ENCODE measurements at places on chromosomes 12 and 14.

DNA sequence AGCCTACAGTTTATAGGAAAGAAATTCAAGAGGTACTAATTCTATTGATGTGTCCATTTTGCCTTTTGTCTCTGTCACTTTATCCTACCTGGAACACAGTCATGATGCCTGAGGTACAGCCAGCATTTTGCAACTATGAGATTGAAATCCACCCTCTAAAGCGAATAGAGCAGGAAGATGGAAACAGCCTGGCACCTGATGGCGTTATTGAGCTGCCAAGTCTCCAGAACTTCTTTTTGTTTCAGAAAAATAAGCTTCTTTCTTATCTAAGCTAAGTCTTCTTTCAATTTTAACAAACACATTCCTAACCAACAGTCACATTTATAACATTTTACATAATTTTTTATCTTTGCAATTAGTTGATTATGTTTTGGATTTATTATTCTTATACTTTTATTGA lies 182.1 kb downstream of the PAWR start:
- DNase-seq, result no peak

- no peak for DNase-seq
Observed at GRCh38 chr14:78611796-78612571, 441.8 kb downstream of the NRXN3 start.

- DNase-seq, result no peak
Observed at GRCh38 chr12:105783983-105784947, 354.5 kb downstream of the NUAK1 start.

GRCh38 chr14:90382491-90383125 lies 14.2 kb upstream of the CALM1 start:
- DNase-seq, result peak; percentile 84

GRCh38 chr12:122059203-122059960 lies 19.2 kb upstream of the MLXIP start:
- DNase-seq, result no peak

DNA sequence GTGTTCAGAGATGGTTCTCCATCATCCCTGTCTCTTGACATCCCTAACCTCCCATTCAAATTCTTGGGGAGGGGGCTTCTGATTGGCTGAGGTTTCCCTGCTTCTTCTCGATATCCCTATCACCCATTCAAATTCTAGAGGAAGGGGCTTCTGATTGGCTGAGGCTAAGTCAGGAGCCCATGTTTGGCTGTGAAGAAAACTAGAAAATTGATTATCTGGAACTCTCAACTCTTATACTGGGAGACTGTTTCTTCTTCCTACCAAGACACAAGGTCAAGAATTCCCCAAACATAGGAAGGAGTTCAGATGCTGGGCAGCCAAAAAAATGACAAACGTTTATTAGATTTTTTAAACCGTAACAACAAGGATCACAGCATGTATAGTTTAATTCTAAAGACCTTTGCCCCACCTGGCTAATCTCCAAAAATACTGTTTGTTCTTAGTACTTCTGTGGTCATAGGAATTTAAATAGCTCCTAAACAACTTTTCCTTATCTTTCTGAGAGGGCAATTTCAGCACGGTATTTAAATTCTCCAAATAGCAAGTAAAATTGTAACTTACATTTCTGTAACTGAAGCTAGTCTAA lies 26.4 kb downstream of the SPIC start:
- DNase-seq, result peak; percentile 12

GRCh38 chr14:60221457-60221856 lies 27.6 kb upstream of the PPM1A start:
- DNase-seq, result no peak

DNA sequence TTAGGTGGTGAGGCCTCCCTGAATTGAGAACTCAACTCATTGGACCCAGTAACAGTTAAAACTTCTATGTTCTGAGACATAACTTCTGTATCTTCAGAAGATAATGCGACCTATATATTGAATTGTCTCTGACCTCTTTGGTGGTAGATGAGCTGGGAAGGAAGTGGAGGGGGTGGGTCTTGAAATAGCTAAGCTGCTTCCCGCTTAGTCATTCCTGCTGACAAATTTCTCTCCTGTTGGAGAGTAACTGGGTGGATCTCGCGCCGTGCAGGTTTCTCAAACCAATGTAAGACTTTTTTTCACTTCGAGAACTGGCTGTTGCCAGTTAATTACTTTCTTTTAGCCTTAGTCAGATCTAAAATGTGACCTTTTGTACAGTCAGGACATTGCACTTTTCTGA lies 100.8 kb downstream of the PPHLN1 start:
- peak; percentile 76 for DNase-seq

GRCh38 chr12:22626406-22626805 lies 1.4 kb downstream of the ETNK1 start:
- peak; percentile 41 for DNase-seq

DNA sequence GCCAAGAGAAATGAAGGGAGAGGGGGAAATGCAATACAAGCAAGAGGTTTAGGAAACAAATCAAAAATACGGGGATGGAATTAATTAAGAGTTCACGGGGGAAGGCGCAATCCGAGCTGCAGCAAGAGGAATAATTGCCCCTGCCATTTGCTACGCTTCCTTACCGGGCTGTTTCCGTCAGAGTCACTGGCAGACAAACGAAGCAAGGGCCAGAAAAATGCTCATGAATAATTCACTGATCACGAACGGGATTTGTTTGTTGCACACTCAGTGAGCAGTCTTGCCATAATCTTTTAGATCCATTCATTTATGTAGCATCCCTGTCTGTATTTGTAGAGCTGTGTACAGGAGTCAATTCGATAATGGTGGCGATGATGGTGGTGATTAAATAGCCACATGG lies 39.0 kb downstream of the PLXNC1 start:
- no peak for DNase-seq

GRCh38 chr12:43736927-43737440 lies 21.6 kb downstream of the PUS7L start:
- no peak for DNase-seq

GRCh38 chr12:74646831-74647230 lies 109.2 kb downstream of the ATXN7L3B start:
- DNase-seq, result peak; percentile 6

- no peak for DNase-seq
Observed at GRCh38 chr12:57215065-57215464, 1.5 kb upstream of the NXPH4 start.

DNA sequence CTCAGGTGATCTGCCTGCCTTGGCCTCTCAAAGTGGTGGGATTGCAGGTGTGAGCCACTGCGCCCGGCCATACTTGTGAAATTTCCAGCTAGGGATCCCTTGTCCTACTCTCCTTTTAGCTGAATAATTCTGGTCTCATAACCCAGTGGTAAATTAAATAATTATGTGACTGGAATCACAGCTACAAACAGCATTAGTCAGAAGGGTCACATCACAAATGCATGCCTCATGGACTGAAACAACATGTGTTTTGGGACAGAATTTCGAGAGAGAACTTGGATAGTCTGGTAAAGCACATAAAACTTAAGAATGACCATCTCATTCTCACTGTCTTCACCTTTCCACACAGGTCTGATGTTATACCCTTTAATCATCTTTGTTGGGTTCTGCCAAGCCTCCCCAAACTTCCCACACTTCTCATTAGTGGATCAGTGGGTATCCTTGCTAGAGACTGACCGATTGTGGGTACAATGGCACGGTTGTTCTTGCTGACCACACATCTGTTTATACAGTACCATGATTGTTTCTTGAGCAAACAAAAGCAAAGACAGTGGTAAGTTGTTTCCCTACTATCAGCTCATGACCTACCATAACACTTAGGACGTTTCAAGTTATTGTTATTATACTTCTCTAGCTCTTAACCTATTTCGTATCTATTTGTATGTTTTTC lies 5.1 kb downstream of the GPRC5D start:
- no peak for DNase-seq

GRCh38 chr14:92511453-92512238 lies 1.9 kb upstream of the RIN3 start:
- peak; percentile 96 for DNase-seq

DNA sequence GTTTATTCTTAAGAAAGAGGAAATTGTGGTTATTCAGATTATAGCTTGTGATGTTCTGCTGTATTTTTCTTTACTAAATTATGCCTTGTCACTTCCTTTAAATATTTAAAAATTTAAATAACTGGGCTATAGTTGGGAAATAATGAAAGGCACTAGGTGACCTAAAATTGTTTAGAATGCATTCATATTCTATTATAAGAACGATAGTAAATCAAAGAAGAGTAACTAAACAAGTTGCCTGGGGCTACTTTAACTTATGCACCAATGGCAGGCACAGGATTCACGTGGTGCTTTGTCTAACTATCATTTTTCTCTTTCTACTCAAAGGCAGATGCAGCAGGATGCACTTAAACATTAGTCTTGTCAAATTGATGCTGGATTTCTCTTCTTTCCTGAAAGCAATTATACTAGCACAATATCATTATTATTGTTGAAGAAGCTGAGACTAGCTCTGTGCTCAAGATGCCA lies 190.7 kb upstream of the PPFIA2 start:
- no peak for DNase-seq

DNA sequence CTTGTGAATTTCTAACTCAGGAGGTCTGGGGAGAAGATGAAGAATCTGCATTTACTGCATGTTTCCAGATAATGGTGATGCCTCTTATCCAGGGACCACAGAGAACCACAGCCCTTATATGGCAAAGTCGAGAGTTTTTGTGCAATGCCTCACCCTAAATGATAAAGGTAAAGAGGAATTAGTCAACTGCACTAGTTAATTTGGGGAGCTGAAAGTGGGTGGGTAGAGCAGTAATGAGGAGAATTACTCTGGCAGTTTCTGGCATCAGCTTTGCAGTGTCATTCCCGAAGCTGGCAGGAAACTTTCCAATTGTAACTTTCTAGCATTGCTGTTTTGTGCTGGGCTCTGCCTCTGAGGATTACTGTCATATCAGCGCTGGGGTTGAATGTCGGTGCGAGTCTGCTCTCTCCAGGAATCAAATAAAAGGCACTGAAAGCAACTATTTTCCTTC lies 10.3 kb downstream of the EGLN3 start:
- DNase-seq, result no peak

GRCh38 chr12:120586206-120586605 lies 5.0 kb upstream of the POP5 start:
- no peak for DNase-seq

- DNase-seq, result no peak
Observed at GRCh38 chr12:95100264-95101190, 27.1 kb upstream of the NR2C1 start.

GRCh38 chr12:26767116-26767515 lies 65.9 kb downstream of the ITPR2 start:
- DNase-seq, result no peak

- no peak for DNase-seq
Observed at GRCh38 chr12:80142640-80143039, 43.3 kb downstream of the OTOGL start.

GRCh38 chr12:6053541-6053940 lies 70.9 kb downstream of the VWF start:
- DNase-seq, result peak; percentile 77

DNA sequence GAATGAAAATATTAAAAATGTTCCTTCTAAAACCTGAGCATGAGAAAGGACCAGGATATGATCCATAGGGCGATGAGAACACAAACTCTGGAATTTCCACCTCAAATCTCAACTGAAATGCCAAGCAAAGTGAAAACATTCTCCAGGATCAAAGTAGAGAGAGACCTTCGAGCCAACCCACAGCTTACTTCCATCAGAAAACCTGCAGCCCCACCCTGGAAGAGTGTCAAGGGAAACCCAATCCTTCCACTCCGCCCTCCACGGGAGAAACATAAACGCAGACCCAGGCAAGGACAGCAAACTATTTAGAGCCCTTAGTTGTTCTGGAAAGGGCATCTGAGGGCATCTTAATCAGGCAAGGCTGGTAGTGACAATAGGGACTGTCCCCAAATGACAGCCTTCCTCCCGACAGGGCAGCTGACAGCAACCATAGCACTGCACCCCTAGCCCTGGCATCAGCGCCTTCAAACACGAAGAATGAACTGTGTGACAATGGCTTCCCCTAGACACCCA lies 21.8 kb downstream of the SLC15A4 start:
- DNase-seq, result peak; percentile 74

DNA sequence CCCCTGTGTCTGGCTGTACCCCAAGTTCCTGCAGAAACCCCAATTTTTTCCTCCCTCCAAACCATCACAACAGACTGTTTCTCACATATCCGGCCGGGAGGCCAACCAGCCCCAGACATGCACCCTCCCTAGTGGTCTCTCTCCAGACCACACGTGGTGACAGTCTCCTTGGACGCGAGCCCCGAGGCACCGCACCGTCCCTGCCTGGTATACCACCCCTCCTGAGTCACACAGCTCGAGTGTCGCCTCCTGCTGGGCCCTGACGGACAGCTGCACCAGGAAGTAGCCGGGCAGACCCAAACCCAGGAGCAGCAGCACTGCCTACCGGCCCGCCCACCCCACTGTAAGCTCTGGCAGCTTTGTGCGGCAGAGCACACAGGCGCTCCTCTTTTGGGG lies 97.4 kb downstream of the RFLNA start:
- DNase-seq, result peak; percentile 45

DNA sequence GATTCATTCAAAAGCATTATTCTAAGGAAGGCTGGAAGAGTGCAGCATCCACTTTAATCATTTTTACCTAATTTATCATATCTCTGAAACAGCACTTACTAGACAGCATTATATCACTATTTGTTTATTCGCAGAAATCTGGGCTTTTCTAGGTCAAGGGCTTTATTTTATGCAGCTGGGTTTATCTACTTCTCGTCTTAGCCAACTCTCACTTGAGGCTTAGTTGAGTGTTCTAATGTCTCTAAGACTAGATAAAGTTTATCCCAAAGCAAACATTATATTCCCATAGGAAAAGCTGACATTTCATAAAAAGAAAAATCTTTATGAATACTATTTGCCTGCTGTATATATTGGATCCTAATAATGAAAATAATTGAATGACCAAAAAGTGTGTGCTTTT lies 720.8 kb upstream of the FLRT2 start:
- peak; percentile 62 for DNase-seq

- peak; percentile 11 for DNase-seq
Observed at GRCh38 chr14:51750542-51750941, 98.8 kb downstream of the FRMD6 start.

DNA sequence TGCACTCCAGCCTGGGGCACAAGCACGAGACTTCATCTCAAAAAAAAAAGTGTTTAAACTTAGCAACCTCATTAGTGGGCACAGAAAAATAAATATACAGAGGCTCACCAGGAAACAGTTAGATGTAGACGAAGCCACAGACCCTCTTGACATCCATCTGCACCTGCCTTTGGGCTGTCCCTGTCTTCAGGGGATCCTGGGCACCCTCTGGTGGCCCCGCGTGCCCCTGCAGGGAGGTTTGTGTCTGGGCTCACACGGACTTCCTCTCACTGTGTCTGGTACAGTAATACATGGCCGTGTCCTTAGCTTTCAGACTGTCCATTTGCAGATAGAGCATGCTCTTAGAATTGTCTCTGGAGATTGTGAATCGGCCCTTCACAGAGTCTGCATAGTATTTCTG lies 916.5 kb downstream of the TMEM121 start:
- no peak for DNase-seq

DNA sequence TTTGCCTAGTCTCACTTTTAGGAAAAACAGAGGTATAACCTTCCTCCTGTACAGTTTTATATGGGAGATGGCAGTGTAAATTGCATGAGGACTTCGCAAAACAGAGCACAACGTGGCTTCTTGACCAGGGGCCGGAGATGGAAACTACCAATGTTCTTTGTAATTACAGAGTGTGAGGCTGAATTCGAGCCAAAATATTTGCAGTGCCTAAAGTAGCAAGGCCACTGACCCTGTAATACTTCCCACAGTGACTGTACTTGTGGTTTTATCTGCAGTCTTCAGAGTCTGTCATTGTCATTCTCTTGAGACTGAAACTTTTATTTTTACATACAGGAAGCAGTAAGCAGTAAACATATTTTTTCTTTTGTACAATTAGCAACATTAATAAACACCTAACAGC lies 98.9 kb downstream of the RERG start:
- no peak for DNase-seq

- no peak for DNase-seq
Observed at GRCh38 chr14:48250575-48250974, 575.2 kb upstream of the MDGA2 start.
